CD8-positive, alpha-beta T cell (primary cell): ENCODE measurements at places on chromosomes 16 and 17.

- DNase-seq, result no peak
Measured at GRCh38 chr16:31268891-31269290, 9.1 kb downstream of the ITGAM start.

- DNase-seq, result no peak
Measured at GRCh38 chr16:62021161-62021581, 15.1 kb downstream of the CDH8 start.

DNA sequence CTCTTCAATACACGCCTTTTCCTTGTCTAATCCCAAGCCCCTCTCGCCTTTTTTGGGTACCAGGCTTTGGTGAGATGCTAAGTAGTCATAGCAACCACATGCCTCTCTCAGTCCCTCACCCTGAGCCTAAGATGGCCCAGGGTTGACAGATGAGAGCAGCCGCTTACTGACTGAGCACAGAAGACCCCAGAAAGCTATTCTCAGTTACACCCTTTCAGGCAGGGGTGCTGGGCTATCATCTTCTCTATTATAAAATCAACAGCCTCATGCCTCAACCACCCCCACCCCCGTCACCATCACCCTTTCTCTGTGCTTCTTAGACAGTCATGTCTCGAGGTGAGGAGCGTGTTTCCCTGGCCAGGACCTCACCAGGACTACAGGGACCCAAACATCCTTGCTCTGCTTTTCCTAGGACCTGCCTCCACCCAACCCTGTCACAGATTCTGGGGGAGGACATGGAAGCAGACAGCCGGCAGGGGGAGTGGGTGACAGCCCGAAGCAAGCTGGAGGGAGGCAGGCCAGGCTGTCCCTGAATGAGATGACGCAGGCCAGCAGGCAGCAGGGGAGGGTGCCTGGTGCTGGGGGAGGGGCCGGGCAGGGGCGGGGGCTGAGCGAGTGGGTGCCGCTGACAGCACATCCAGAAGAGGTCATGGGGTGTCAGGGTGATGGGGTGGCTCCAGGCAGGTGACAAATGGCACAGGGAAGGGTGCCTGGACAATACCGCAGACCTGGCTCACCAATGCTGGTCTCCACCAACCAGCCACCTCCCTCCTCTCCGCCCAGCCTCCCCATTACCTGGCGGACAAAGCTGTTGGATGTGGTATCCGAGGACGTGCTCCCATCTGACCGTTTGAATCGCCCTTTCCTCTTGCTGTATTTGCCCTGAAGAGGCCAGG is 3.1 kb downstream of the CACNB1 start:
- DNase-seq, result no peak

DNA sequence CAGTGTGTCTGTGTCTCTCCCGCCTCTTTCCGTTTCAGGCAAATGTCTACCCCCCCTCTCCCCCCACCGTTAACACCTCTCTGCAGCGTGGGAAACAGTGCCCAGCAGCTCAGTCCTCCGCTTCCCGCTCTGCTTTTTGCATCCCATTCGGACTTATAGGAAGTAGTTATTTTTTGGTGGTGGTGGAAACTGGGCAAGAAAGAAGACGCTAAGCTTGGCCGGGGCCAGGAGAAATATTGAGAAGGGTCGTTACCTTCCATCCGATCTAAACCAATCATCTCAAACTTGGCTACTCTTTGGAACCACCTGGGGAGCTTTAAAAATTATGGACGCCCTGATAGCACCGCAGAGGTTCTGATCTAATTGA is 499 bp upstream of the HLF start:
- no peak for DNase-seq

- no peak for DNase-seq
Measured at GRCh38 chr16:28062261-28062846, 1.2 kb downstream of the GSG1L start.

DNA sequence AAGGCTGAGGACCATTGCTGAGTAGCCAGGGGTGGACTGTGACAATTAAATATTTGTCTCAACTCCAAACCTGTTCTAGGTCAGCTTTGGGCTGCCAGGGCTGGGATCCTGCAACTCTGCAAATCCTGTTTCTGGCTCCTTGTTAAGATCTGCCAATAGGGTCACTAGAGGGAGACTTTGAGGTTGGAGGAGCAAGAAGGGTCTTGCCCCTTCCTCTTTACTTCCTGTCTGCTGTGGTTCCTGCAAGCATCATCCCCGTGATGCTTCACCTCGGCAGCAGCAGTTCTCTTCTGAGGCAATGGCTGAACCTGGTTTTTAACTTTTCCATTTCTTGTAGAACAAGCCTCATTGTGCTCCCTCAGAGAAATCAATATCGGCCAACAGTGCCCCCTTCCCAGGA is 124.6 kb downstream of the IRX5 start:
- DNase-seq, result no peak

DNA sequence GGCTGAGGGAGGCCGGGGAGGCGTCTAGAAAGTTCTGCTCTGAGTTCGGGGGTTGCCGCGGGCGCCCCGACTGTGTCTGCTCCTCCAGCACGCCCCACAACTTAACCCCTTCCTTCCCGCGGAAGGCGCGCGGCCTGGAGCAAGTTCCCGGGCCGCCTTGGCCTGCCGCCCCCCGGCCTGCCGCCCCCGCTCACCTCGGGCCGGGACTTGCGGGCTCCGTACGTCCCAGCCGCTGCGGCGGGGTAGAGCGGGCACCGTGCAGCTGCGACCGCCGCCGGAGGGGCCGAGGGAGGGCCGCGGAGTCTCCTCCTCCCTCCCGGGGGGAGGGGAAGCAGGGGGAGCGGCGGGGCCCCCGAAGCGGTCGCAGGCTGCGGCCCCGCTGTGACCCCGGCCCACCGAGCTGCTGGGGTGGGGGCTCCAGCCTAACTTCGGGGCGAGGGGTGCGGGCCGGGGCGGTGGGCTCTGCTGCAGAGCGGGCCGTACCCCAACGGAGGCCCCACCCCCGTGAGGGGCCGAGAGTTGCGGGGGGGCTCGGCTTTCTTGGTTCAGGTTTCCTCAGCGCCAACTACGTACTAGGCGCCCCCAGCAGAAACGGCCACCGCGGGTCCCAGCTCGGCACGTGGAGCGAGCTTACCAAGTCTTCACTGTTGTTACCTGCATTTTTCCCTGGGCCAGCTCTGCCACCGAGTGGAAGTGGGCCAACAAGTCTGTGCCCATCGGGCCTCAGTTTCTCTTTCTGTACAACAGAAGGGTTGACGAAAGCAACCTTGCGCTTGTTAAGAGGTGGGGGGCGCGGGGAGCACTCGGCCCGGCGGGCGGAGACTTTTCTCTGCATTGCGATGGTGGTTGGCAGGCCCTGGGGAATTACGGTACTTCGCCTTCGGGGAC is at the start of gene CCDC102A:
TSS of gene CCDC102A (minus strand) at position 266 of the 888 bp plus-strand sequence. CDS start 7,394 bp downstream, outside the sequence.
- DNase-seq, result peak; percentile 72

DNA sequence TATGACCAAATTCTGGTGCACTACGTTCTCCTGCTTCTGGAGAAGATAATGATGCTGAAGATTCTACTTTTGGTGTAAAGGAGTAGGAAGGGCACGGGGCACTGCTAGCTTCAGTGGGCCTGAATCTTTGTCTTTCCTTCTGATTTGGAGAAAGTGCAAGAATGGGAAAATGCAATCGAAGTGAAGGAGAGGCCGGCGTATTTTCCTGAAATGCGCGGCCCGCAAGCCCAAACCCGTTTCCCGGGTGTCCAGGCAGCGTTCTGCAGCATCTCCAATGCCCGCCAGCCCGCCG is 372 bp upstream of the NDE1 start:
- no peak for DNase-seq

DNA sequence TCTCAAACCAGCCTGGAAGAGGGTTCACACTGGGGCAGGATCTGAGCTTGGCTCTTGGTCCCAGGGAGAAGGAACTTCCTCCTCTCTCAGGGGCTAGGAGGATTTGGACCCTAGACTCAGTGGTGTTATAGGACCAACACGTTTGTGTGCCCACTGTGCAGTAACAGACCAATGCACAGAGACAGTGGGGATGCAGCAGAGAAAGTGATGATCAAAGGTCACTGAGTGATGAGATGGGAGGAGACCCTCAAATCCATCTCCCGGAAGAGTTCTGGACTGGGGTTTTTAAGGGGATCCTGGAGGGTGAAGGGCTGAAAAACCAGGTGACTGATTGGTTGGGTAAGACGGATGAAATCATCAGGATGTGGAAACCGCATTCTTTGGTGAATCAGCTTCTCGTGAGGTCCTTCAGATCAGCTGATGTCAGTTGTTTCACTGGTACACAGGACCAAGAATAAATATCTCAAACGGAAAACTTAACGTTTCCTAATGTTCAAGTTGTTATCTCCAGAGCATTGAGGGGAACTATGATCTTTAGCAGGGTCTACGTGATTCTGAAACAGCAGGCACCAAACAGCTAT is 3.3 kb upstream of the VAC14 start:
- no peak for DNase-seq

- no peak for DNase-seq
Measured at GRCh38 chr17:49082231-49082630, 50.3 kb upstream of the B4GALNT2 start.

- DNase-seq, result no peak
Measured at GRCh38 chr16:349211-349610, 3.3 kb downstream of the AXIN1 start.

GRCh38 chr17:50830352-50830751 is 5.0 kb upstream of the WFIKKN2 start:
- DNase-seq, result no peak

DNA sequence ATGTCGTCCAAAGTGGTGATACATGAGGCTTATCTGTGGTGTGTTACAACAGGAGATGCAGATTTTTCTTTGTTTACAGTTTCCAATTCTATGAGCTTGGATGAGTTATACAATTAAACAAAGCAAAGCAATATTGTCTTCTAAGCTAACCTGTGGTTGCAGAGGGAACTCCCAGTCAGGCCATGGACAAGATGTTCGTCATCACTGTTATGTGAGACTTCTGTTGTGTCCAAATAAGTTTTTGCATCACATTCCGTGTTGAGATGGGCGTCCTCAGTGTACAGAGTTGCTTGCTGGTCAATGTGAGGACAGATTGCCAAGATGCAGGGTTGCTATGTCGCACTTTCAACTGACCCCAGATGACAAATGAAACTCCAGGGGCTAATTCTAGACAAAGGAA is 189.3 kb downstream of the IRF8 start:
- DNase-seq, result no peak

DNA sequence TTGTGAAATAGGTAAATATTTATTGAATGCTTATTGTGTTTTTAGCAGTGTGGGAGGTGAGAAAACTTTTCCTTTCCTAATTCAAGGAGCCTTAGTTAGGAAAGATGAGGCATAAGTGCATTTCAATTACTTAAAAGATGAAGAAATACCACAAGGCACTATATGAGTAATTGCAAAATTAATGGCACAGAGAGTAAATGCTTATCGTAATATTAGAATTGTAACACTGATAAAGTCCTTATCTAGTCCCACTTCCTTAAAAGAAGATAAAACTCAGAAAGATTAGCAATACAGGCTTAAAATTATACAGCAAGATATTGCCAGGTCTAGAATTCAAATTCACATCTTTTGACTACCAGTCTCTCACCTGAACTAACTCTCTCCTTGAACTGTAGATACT is 232.6 kb upstream of the TBX2 start:
- no peak for DNase-seq

DNA sequence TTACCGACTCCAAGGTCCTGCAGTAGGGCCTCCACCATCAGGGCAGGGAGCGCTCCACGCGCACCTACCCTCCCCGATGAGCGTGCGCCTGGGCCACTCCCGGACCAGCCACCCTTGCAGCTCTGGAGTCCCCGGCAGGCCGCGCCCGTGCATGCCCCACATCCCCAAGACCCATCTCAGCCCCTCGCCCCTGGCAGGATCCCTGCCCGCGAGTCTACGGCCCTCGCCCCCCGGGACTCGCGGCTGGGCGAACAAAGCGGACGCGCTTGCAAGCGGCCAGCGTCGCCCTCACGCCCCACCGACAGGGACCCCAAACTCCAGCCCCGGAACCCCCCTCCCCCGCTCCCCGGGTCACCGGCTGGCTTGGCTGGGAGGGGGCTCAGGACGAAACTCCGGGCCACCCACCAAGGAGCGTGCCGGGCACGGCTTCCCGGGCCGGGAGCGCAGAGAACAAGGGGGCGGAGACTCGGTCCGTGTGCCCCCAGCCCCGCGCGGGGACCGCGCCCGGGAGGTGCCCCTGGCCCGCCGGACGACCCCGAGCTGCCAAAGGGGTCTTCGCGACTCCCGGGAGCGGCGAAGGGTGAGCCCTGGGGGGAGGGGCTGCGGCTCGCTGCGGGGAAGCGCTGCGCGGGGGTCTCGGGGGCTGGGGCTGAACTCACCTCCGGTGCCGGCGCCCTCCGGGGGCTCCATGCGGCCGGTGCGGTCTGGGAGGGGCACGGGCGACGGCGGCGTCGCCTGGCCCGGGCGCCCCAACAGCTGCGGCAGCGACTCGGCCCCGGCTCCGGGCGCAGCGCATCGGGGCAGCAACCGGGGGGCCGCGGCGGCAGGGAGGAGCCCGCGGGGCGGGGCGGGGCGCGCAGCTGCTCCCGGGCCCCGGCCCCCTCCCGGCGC is at the start of gene DBNDD1:
TSS of gene DBNDD1 (minus strand) at position 805 of the 891 bp plus-strand sequence. CDS start at position 690, 115 bp downstream.
- DNase-seq, result no peak

DNA sequence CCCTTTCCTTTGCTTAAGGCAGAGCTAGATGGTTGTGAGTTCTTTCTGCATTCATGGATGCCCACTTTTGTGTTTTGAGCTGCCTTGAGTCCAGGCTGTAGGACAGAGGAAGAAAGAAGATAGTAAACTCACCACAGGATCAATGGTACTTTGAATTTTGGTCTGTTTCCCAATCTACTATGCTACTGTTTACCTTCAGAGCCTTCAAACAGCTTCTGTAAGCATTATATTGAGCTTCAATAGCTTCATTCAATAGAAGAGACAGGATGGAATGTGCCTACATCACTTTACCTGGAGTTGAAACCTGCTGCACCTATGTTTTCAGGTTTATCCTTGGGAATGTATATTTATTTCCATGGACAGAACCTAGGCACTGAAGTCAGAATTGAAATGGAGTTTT is 397.9 kb upstream of the DYNLRB2 start:
- no peak for DNase-seq

- DNase-seq, result peak; percentile 14
Measured at GRCh38 chr17:79891113-79891730, 52.0 kb upstream of the CBX4 start.

- no peak for DNase-seq
Measured at GRCh38 chr17:7019839-7020519, 2.9 kb upstream of the BCL6B start.

GRCh38 chr17:55413825-55414489 is 7.7 kb downstream of the MMD start:
- peak; percentile 3 for DNase-seq

GRCh38 chr17:298791-299450 is 53.7 kb downstream of the RPH3AL start:
- no peak for DNase-seq

GRCh38 chr17:2688351-2689342 is 22.9 kb downstream of the CLUH start:
- DNase-seq, result peak; percentile 10
